ENCODE measurements at places on chromosomes 5 and 9.

DNA sequence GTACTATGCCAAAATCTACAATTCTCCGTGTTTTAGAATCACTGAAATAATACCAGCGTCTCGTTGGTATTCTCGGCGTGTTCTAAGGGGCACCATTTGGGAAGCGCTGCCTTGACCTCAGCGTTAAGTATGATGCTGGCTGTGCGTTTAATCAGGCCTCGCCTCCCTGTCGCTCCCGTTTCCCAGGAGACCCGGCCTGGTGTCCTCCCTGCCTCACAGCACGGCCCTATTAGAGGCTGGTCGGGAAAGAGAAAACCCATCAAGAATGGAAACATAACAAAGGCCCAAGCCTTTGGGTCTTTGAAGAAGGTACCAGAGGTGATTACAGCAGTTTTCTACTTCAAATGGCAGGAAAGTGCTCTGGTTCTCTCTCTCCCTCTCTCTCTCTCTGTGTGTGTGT, 30.0 kb downstream of the GFPT2 start:
- DNase-seq = no peak

- no peak for DNase-seq
Observed at GRCh38 chr5:96322217-96322616, 110.8 kb downstream of the PCSK1 start.

- no peak for DNase-seq
Observed at GRCh38 chr5:128009403-128009802, 74.2 kb upstream of the SLC12A2 start.

DNA sequence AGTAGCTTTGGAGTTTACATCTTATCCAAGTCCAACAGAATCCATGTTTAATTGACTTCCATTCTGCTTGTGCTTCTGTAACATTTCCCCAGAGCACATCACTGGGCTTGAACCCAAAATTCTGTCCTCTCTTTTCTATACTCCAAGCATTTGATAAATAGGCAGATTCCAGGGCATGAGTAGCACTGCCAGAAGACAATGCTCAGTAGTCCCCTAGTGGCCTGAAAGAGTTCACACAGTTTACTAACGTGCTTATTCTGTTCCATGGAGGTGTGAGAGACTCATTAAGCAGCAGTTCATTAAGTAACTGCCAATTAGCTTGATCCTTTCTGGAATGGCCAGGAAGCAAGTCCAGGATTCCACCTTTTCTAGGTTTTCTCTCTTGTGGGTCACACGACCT, 9.4 kb upstream of the GABRA6 start:
- DNase-seq = no peak

DNA sequence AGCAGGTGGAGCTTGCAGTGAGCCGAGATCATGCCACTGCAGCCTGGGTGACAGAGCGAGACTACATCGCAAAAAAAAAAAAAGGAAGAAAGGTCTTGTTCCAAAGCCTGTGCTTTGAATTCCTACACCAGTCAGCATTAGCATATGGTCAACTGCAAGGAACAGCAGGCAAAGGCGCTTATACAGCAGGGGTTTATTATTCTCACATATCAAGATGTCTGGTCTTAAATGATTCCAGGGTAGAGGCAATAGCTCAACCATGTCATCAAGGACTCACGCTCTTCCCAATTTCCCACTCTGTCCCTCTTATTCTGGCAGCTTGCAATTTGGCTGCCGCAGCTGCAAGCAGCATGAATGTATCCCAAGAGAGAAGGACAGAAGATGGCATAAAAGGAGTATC, 28.6 kb upstream of the HRH2 start:
- DNase-seq = no peak

DNA sequence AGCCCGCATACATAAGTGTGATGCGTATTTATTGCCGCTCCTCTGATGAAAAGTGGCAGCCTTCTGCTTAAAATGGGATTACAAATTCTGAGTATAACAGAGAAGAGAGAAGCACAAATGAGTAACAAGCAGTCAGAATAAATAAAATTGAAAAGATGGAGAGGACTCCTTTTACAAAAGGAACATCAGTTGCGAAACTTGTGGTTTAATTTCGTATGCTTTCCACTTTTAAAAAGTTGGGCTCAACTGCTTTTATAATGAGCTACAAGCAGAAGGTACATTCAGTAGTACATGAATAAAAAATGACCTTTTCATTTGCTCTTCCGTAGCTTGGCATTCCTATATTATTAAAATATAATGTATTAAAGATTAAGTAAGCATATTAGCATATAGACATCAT, 320.0 kb downstream of the FBXL17 start:
- DNase-seq = no peak

GRCh38 chr9:137783521-137783920, 94.1 kb upstream of the CACNA1B start:
- DNase-seq = no peak

DNA sequence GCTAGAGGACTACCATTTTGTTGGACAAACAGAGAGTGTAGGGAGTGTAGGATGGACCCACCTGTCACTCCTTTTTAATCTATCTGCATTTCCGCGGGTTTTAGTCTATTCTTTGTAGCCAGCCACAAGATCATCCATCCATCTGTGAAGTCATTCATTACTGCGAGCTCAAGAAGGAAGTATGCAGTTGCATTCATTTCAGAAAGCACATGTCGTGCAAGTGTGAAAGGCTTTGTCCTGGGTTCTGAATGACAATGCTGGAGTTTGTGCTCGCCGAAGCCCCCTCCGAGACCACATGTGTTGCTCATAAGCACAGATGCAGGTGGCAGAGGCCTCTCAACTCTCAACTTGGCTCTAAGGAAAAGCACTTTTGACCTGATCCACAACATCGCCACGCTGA, 70.3 kb upstream of the BASP1 start:
- no peak for DNase-seq

DNA sequence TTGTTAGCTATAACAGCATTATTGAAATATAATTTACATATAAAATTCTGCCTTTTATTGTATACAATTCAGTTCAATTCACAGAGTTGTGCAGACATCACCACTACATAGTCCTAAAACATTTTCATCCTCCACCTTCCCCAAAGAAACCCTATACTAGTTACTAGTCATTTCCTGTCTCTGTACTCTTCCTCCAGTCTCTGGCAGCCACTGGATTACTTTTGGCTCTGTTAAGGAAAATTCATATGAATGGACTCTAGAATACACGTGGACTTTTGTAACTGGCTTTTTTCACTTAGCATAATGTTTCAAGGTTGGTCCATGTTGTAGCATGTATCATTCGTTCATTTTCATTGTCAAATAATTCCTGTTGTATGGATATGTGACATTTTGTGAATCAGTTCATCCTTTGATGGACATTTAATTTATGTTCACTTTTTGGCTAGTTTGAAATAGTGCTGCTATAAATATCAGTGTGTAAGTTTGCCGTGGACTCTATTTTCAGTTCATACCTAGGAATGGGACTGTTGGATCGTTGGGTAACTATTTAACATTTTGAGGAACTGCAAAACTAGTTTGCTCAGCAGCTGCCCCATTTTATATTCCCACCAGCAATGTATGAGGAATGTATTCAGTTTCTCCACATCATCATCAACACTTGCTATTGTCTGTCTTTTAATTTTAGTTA, 9.7 kb downstream of the ICE1 start:
- no peak for DNase-seq

DNA sequence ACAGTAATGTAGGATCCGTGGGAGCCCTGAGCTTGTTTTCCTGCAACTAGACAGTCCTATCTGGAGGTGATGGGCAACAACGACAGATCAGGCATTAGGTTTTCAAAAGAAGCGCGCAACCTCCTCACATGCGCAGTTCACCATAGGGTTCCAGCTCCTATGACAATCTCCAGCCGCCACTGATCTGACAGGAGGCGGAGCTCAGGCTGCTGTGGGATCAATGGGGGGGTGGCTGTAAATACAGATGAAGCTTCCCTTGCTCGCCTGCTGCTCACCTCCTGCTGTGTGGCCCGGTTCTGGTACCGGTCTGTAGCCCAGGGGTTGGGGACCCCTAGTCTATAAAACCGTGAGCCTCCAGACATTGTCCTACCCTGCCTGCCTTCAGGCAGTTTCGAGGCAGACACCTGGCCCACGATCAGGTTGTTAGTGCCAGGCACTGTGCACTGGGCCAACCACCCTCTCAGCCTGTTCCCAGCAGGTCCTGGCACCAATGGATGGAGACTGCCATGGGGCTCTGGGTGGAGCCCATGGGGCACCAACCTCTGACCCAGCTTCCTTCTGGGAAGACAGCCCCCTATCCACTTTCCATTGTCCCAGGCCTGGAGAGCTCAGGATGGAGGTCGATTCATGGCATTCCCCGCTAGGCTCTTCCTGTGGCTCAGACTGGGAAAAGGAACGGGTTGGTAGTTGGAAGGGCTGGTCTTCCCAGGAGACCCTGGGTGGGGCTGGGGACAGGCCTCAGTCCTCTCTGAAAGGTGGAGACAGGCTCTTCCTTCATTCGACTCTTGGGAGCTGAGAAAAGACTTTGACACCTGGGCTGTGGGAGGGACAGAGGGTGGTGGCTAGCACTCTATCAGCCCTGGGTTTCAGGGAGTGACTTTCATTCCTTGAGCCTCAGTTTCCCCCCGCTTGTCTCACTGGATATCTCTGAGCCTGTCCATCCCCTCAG, 1.7 kb downstream of the ENDOG start:
- no peak for DNase-seq

DNA sequence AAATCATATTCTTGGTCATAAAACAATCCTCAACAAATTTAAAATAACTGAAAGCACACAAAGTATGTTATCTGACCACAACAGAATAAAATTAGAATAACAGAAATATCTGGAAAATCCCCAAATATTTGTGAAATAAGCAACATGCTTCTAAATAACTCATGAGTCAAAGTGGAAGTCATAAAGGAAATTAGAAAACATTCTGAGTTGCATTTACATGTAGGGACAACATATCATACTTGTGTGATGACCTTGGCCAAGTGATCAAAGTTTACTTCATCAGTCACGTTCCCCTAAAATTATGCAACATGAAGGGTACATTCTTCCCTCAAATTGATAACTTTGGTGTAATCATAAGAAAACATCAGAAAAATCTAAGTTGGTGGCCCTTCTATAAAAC, 64.7 kb downstream of the CSF2 start:
- DNase-seq = no peak

DNA sequence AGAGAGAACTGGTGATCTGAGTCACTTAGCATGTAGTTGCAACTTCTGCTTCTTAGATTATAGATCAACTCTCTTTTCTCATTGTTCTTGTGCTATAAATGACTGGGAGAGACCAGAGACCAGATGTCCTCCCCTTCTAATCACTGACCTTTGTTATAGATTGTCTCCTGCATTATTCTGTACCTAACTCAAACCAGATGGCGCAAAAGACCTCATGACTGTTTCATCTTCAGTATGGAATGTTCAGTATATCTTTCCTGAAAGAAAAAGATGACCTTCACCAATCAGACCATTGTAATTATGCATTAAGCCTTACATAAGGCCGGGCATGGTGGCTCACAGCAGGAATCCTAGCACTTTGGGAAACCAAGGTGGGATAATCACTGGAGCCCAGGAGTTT, 30.5 kb upstream of the ADAM19 start:
- no peak for DNase-seq

DNA sequence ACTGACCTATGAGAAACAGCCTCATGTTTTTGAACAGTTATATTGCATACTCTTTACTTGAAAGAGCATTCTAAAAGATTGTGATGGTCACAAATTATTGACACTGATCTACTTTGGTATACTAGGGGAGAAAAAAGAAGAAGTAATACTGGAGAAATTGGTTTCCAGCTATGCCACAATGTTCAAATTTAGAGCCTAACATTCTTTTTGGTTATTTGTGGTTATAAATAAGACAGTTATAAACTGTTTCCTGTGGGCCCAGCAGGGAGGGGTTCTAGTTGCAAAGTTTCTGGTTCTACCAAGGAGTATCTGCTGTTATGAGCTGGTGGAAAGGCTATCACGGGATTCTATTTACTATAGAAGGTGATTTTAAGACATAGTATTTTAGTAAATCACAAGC, 4.8 kb downstream of the CWC27 start:
- no peak for DNase-seq

GRCh38 chr5:74013222-74013621, 387.2 kb downstream of the ARHGEF28 start:
- no peak for DNase-seq

- DNase-seq = no peak
Observed at GRCh38 chr9:89862316-89862715, 257.5 kb downstream of the GADD45G start.

- peak; percentile 32 for DNase-seq
Observed at GRCh38 chr5:145587710-145588109, 247.4 kb downstream of the PRELID2 start.

DNA sequence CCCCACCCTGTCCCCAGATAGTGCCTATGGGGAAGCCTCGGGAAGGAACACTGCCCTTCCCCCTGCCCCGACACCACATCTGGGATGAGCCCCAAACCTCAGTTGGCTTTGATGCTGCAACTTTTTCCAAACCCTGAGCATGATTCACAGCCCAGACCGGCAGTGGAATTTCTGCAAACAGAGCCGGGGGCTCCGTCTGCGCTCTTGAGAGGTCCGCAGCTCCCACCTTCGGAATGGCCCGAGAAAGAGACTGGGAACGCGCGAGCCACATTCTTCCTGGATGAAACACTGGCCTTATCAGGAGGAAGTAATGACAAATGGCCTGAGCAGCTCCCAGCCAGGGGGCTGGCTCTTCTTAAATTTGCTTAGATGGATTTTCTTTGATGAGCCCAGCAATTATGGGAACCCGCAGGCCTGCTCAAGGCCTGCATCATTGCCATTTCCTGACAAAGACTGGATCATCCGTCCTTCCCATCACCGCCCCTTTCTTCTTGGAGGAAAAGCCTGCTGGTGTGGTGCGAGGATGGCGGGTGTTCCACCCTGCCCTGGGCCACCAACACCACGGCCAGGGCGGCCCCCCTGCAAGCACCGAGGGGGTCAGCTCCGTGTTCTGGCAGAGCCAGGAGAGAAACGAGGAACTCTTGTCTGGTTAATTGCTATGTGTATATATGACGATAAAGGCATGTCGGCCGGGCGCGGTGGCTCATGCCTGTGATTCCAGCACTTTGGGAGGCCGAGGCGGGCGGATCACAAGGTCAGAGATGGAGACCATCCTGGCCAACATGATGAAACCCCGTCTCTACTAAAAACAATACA, 38.8 kb upstream of the COL5A1 start:
- DNase-seq = peak; percentile 87

- peak; percentile 59 for DNase-seq
Observed at GRCh38 chr5:75335952-75336614, 937 bp upstream of the HMGCR start.

DNA sequence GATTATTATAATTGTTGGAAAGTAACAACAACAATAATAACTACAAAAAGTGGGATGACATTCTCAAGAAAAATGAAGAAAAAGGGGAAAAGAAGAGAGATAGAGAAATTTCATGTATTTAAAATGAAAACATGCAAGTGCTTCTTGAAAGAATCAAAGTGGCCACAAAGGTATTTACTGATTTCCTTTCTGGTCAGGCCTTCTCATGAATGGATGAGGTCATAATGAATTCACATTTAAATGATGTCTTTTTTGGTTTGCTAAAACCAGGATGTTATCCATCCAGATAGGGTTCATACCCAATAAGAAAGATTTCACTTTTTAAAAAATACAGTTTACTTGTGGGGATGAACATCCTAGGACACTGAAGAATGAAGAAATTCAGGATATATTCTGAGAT, 446.4 kb upstream of the PTGER4 start:
- DNase-seq = no peak

All from AG09319 (cell line).